ENCODE measurements at places on chromosomes 2 and 18. TPM values are rescaled to one million over a fixed set of nuclear protein-coding genes. Genes with fewer than 3 reads are reported as not detected.

DNA sequence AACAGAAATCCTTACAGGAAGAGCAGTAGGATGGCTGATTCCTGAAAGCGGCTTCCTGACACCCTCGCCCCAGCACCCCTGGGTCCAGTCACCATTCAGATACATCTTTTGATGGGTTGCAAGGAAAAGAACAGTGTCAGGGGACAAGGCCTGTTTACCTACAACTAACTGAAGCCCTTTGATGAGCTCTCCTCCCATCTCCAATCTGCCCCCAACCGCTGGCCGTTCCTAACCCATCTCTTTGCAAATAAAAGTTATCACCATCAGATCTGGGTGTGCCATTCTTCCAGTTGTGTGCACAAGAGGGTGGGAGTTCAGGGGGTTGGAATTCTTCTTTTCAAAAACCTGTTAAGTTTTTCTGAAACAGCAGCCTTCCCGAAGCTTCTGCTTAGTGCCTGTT is 48.9 kb downstream of the ARL4C start:
- no peaks in the 10 kb centered on the region for H3K27me3 ChIP-seq
- peak overlapping the region; percentile 33 for H3K4me3 ChIP-seq
- H3K36me3 ChIP-seq: peaks cover 3% of the 10 kb centered on the region
- peaks cover 90% of the 10 kb centered on the region for H3K4me1 ChIP-seq

DNA sequence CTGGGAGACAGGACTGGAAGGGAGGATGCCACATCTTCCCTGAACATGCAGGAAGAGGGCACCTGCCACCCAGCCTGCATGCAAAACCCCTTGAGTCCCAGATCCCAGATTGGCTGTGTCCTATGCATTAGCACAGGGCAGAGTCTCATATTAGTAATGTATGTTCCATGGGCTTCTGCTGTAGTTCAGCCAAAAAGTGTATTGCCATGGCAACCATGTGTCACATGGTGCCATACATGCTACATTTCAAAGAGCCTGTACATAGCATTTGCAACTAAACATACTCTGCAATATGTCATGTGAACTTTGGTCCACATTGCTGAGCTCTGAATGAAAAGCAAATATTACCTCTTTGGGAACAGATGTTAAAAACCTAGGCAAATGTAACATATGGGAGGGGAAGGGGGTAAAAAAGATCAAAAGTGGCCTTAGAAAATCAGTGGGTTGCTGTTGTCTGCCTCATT is 78.4 kb downstream of the DPP4 start:
- H3K4me1 ChIP-seq: peaks cover 85% of the 10 kb centered on the region
- H3K36me3 ChIP-seq: peaks cover 9% of the 10 kb centered on the region
- peak; percentile 9 for DNase-seq
- no peaks in the 10 kb centered on the region for H3K27me3 ChIP-seq
- H3K27ac ChIP-seq: peak overlapping the region; percentile 74

DNA sequence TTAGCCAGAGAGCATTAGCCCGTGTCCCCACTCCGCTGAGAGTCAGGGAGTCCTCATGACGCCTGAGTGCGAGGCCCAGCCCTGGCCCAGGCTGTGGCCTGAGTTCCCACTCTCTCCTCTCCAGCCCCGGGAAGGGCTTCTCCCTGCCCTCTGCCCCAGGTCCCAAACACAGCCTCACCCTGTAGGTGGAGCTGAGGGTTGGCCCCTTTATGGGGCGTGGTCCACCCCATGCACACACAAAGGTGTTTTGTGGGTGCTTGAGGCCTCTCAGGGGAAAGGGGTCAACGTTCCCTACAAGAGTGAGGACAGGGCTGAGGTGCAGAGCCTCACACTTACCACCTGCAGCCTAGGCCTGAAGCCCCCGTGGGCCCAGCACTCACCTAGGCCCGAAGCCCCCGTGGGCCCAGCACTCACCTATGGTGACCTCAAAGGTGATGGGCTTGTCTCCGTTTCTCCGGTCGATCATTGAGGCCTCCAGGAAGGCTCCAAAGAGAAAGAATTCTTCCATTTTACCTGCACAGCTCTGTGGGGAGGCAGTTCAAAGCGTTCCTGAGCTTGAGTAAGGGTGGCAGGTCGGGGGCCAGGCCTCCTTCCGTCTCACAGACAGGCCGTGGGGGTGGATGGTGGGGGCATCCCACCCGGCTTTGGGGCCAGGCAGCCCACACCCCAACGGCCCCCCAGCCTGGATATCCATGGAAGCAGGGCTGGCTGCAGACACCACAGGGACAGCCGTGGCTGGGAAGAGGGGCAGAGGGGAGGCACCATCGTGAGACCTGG is 2.1 kb upstream of the OTOF start:
- H3K36me3 ChIP-seq: no peaks in the 10 kb centered on the region
- no peak overlapping the region for H3K4me3 ChIP-seq
- no peak overlapping the region for H3K27ac ChIP-seq
- peaks cover 9% of the 10 kb centered on the region for H3K4me1 ChIP-seq
- no peak for DNase-seq
- H3K27me3 ChIP-seq: no peaks in the 10 kb centered on the region

- peaks cover 1% of the 10 kb centered on the region for H3K36me3 ChIP-seq
- H3K27me3 ChIP-seq: no peaks in the 10 kb centered on the region
- H3K27ac ChIP-seq: no peak overlapping the region
These were observed 51.9 kb upstream of the PCBP1 start for GRCh38 chr2:70035344-70035844.

The HOXD13 gene
- total RNA-seq: not detected

The PROKR1 gene
- not detected for total RNA-seq

- no peak overlapping the region for H3K4me3 ChIP-seq
- H3K4me1 ChIP-seq: no peaks in the 10 kb centered on the region
- H3K27ac ChIP-seq: no peak overlapping the region
These were observed 11.4 kb upstream of the MAP3K20 start for GRCh38 chr2:173064151-173064805.

DNA sequence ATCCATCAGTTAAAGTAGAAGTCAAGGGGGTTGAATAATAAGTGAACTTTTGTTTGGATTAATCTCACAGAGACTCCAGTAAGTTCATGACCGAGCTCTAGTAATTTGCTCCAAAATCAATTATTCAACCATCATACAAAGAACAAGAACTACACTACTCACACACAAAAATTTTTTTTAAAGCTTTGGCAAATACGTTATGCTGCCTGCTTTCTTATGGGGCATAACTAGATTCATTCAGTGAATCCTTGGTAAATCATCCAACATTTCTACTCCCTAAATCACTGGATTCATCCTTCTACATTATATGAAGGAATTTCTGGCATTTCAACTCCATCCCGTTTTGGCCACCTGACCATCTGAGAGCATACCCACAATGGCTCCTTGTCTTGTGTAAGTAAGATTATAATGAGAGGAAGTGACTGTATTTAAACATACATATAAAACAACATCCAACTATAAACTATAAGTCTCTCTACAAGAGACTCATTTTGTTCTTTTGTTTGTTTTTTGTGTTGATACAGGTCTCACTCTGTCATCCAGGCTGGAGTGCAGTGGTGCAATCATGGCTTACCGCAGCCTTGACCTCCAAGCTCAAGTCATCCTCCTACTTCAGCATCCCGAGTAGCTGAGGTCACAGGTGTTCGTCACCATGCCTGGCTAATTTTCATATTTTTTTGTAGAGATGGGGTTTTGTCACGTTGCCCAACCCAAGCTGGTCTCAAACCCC is 144.2 kb upstream of the LRRTM4 start:
- H3K4me1 ChIP-seq: no peaks in the 10 kb centered on the region
- no peaks in the 10 kb centered on the region for H3K36me3 ChIP-seq

Data from activated T-cell treated with anti-CD3 and anti-CD28 coated beads, Interleukin-2, amount 50 U/mL, for 72 hours (primary cell).